ENCODE measurements at places on chromosomes 5 and 9.

- DNase-seq, result no peak
Measured at GRCh38 chr5:77358255-77359205, 133.6 kb downstream of the WDR41 start.

DNA sequence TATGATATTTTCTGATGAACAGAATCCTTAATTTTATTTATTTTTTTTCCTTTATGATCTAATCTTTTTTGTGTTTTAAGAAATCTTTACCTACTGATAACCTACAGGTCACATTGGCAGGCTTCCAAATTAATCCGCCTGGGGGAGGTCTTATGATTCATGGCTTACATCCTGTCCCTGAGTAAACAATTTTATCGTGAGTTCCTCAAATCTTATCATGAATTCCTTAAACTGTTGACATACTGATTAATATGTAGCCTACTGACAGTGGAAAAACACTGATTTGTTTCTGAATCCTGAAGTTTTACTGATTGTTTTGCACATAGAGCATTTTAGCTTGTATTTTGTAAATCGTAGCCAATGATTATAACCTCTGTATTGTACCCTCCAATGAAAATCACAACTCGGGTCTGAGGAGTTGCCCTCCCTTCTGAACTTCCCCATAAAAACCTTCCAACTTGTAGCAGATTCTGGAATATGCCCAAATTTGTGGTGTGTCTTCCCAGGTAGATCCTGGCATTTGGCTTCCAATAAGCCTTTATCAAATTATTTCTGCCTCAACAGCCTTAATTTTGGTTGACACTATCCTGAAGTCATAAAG is 105.6 kb downstream of the VCAN start:
- no peak for DNase-seq

GRCh38 chr5:145509336-145510136 is 325.6 kb downstream of the PRELID2 start:
- DNase-seq, result no peak

- no peak for DNase-seq
Measured at GRCh38 chr9:34177593-34178435, 1.0 kb upstream of the UBAP1 start.
